NCI-H774 (cell line): ENCODE measurements at places on chromosomes 2 and 18.

DNA sequence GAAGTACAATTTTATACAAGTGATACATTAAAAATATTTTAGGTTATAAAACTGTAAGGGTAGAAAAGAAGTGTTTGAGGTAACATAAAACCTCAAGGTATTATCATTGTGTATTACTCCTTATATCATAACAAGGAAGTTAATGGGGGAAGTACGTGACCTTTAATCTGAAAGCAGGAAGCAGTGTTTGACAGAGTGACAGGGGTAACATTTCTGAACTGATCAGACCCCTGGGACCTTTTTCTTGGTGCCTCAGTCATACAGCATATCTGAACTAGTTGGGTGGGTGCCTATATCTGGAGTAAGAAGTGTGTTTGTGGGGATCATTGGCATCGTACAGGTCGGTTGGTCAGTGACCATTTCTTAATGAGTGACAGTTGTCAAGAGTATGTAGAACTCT is 43.0 kb downstream of the MALT1 start:
- no peak for DNase-seq

GRCh38 chr2:42764901-42765300 is 966 bp upstream of the OXER1 start:
- no peak for DNase-seq

GRCh38 chr2:46942143-46942526 is 26.5 kb upstream of the MCFD2 start:
- DNase-seq: no peak

GRCh38 chr2:225867071-225867470 is 467.6 kb downstream of the NYAP2 start:
- DNase-seq: no peak

DNA sequence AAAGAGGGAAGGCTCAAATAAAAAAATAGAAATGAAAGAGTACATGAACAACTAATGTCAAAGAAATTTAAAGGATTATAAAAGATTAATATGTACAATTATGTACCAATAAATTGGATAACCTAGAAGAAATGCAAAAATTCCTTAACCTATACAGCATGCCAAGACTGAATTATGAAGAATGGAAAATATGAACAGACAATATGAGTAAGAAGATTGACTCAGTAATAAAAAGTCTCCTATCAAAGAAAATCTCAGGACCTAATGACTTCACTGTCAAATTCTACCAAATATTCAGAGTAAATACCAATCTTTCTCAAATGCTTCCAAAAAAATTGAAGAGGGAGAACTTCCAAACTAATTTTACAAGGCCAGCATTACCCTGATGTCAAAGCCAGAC is 120.2 kb upstream of the SPOPL start:
- no peak for DNase-seq

GRCh38 chr2:151200844-151201243 is 60.8 kb downstream of the RBM43 start:
- no peak for DNase-seq

DNA sequence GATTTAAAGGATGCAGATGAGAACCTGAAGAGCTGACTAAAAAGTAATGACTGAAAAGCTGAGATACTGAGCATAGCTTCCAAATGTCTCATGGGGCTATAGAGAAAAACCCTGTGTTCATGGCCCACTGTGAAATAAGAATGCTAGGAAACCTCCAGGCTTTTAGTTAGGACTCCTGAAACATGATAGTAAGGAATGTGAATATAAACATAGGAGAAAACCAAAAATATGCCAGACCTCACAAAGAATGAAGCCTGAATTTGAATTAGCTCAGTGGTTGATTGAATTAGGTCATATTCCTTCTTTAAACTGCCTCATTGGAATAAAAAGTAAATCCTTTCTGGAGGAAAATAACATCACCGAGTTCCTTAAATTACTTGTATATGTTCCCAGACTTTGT is 194.5 kb upstream of the NXPH2 start:
- DNase-seq: no peak

GRCh38 chr2:106941372-106941993 is 55.5 kb upstream of the ST6GAL2 start:
- no peak for DNase-seq

- no peak for DNase-seq
Measured at GRCh38 chr2:53051157-53051556, 716.4 kb upstream of the CHAC2 start.

DNA sequence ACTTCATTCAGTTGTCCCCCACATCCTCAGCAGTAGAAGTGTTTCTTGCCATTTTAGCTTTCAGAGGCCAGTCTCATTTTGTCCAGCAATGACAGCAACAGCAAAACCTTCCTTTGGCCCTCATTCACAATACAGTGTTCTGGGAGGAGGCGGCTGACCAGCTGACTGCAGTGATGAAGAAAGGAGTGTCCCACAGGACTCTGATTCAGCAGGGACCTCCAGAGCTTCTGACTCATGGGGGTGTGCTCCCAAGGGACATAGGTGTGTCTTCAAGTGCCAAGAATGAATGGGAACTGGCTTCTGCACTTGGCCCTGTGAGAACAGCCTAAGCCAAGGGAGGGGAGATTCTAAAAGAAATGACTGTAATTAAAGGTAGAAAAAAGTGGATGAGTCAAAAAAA is 147.0 kb upstream of the PELI1 start:
- no peak for DNase-seq

GRCh38 chr2:10947446-10948187 is 35.9 kb downstream of the KCNF1 start:
- no peak for DNase-seq

DNA sequence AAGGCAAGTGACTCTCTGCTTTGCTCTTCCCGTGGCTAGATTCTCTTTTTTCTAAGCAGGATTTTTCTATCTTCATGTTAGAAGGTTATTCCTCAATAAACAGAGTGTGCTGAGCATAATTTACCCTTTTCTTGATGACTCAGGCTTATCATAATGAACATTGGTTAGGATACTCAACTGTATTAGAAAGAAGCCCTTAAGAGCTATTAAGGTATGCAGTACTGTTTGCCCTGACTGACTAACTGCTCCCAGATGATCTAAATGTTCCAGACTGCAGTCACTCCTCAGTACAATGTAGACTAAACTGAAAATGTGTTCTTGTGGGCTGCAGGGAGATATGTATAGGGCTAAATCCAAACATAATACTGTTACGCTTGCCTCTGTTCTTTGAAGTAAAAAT is 687.8 kb downstream of the NUP35 start:
- DNase-seq: no peak

GRCh38 chr18:76472829-76473228 is 22.2 kb downstream of the ZNF516 start:
- no peak for DNase-seq

DNA sequence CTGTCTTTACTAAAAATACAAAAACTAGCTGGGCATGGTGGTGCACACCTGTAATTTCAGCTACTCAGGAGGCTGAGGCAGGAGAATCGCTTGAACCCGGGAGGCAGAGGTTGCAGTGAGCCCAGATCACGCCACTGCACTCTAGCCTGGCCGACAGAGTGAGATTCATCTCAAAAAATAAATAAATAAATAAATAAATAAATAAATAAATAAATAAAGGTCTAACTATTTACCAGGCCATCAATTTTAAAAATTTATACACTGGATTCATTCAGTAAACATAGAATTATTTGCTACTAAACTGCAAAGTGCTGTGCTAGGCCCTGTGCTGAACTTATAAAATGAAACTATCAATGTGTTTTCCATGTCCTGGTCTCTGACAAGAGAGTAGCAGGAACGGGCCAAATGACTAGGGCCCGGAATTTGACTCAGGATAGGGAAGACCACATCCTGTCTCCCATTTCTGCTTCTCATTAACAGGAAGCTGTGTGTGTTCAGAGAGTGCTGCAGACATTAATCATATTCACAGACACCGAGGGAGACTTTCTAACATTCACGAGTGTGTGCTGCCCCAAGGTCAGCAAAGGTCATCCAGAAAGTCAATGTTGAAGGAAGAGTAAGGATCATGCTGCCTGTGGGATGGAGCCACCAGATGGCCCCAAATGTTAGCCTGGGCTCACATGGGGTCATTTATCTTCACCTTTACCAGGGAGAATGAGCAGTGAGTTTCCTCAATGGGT is 95.8 kb downstream of the SPP2 start:
- DNase-seq: no peak

GRCh38 chr2:120287183-120288015 is 34.7 kb downstream of the RALB start:
- DNase-seq: no peak

GRCh38 chr2:144396318-144396717 is 123.6 kb downstream of the ZEB2 start:
- no peak for DNase-seq

DNA sequence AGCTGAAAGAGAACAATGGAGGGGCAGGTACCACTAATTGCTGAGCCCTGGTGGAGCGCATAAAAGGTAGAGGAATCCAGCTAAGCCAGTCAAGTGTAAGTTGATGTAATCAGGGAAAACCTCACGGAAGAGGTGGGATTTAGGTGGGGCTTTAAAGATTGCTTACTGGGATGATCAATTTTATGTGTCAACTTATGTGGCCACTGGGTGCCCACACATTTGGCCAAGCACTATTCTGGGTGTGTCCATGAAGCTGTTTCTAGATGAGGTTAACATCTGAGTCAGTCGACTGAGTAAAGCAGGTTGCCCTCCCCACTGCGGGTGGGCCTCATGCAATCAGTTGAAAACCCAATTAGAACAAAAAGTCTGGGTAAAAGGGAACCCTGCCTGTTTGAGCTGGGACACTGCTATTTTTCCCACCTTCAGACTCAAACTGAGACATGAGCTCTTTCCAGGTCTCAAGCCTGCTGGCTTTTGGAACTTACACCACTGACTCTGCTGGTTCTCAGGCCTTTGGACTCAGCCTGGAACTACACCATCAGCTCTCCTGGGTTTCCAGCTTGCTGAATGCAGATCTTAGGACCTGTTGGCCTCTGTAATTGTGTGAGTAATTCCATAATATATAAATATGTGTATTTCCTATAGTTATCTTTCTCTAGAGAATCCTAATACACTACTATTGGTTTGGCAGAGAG is 67.3 kb downstream of the MYO5B start:
- no peak for DNase-seq

- DNase-seq: no peak
Measured at GRCh38 chr2:99079226-99079625, 62.3 kb upstream of the C2orf15 start.

- DNase-seq: no peak
Measured at GRCh38 chr2:11710632-11711353, 35.6 kb upstream of the LPIN1 start.

- DNase-seq: no peak
Measured at GRCh38 chr18:2508155-2508554, 63.1 kb downstream of the METTL4 start.

DNA sequence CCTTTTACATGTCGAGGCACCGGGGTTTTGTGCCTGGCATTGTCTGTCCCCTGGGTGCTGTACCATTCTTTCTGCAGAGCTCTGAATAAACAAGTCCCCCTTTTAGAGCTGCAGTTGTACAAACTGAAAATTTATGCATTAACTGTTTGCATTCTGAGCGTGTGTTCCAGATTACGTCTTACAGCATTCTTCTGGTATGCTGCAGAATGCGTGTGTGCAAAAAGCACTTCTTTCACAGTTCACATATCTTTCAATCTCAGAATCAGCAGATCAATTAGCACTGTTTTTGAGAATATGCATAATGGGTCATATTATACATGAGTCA is 27.5 kb downstream of the MEIS1 start:
- DNase-seq: no peak

GRCh38 chr2:200077210-200077650 is 121.8 kb downstream of the MAIP1 start:
- peak; percentile 43 for DNase-seq

DNA sequence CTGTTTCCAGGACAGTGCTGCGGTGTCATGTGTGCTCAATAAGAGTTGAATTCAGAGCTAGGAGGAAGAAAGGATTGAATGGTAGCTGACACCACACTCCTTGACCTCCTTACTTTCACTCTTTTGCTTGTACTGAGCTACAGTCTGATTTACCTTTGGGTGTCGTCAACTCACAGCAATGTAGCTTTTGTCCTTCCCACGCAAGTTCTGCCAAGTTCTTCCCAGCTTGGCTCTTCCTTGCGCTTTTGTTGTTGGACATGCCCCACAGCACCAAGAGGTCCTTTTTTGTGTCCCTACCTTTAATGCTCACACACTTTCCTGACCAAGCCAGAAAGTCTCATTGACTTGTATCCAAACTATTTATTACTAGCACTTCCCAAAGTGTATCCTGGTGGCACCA is 38.3 kb upstream of the ITGB6 start:
- no peak for DNase-seq

GRCh38 chr2:133886735-133887675 is 318.7 kb upstream of the NCKAP5 start:
- DNase-seq: peak; percentile 62

GRCh38 chr2:176003958-176004357 is 1.9 kb upstream of the LNPK start:
- DNase-seq: no peak

- no peak for DNase-seq
Measured at GRCh38 chr2:120684289-120685065, 51.2 kb upstream of the GLI2 start.

GRCh38 chr2:112140899-112141625 is 2.9 kb downstream of the FBLN7 start:
- no peak for DNase-seq

- no peak for DNase-seq
Measured at GRCh38 chr2:235054919-235055318, 103.1 kb downstream of the SH3BP4 start.

GRCh38 chr2:12842917-12843316 is 126.2 kb downstream of the TRIB2 start:
- DNase-seq: no peak
